CD4-positive, alpha-beta T cell treated with Interleukin-12 subunit alpha and Interleukin-12 subunit beta, for 1 hour (primary cell): ENCODE measurements at places on chromosomes 12 and 14.

DNA sequence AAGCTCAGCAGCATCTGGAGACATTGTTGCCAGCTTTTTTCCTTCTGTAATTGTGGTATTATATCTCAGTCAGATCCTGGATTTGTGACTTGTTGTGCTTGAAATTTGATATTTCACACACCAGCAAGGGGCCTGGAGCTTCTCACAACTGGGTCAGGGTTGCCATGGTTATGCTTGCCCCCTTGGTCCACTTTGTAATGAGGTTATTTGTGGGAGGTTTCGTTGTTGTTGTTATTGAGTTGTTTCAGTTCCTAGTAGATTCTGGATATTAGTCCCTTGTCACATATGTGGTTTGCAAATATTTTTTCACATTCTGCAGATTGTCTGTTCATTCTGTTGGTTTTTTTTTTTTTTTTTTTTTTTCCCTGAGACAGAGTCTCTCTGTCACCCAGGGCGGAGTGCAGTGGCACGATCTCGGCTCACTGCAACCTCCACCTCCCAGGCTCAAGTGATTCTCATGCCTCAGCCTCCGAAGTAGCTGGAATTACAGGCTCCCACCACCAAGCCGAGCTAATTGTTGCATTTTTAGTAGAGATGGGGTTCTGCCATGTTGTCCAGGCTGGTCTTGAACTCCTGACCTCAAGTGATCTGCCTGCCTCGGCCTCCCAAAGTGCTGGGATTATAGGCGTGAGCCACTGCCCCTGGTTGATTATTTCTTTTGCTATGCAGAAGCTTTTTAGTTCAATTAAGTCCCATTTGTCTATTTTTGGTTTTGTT lies 80.6 kb upstream of the ETV6 start:
- no peak for DNase-seq

DNA sequence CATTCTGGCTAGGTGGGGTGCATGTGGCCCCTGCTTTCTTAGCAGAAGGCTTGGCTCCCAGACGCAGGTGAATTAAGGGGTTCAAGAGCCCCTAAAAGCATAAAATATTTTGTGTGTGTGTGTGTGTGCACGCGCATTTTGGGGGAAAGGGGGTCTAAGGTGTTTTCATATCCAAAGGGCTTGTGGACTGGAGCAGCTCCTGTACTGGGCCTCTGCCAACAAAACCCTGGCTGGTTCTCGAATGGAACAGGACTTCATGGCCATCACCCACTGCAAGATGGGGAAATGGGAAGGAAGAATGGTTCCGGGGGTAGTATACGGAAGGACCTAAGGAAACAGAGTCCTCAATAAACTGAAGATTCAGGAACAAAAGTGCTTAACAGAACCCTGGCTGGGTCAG lies 3.9 kb upstream of the ATN1 start:
- no peak for DNase-seq

- DNase-seq, result no peak
Observed at GRCh38 chr12:41627476-41627875, 439.4 kb downstream of the PDZRN4 start.

DNA sequence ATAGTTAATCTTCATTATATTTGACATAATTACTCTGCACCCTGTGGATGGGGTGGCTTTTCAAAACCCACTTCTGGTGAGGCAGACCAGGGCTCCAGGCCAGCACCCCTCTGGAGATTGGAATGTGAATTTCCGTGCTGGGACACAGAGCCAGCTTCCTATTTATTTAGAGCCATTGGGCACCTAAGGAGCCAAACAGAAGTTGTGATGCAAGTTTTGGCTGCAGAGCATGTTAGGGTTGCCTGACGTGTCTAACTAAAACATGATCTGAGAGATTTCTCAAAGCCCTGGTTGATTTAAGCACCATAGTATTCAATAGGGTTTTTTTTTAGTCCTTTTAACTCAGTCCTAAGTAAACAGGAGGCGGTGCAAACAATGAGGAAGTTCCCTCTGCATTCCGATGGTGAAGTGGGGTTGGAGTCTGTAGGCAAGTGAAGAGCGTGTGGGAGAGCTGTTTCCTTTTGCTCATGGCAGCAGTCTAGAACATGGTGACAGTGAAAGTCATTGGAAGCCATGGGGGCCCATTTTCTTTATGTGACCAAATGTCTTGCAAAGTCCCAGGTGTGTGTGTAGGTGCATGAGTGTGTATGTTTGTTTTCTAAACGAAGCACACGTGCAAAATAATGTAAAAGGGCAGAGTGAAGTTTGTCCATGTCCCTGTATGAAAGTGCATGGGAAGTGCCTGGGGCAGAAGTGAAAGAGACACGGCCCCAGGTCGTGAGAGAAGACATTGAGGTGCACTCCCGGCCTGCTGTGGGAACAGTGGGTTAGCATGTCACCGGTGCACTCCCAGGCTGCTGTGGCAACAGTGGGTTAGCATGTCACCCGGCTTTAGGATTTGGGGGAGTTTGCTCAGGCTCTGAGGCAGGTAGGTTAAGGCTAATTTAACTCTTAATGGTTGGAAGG lies 117.7 kb downstream of the PRKCH start:
- peak; percentile 39 for DNase-seq

- DNase-seq, result no peak
Observed at GRCh38 chr12:50927356-50927755, 25.0 kb upstream of the HIGD1C start.

GRCh38 chr12:82910246-82910893 lies 223.7 kb downstream of the TMTC2 start:
- no peak for DNase-seq

GRCh38 chr12:12872139-12872933 lies 19.0 kb upstream of the GPRC5A start:
- DNase-seq, result no peak

DNA sequence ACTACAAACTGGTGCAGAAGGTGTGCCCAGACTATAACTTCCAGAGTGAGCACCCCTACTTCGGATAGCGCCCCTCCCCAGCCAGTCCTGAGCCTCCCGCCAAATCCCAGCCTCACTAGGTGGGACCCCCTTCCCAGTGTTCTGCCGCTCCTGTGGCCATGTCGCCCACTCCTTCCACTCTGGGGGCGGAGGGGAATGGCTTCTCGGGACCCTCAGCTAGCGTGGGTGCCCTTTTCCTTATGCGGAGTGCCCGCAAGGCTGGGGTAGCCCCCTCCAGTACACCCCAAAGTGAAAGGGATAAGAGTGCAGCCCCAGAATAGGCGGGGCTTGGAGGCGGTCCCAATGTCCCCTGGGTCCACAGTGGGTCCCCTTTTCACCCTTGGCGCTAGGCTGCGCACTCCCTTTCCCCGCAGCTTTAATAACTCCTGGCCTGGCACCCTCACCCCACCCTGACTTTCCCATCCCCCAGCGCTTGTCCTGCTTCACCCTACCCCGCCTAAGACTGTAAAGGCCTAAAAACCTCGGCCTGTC lies 3.8 kb upstream of the SHMT2 start:
- DNase-seq, result no peak

GRCh38 chr12:53572134-53572758 lies 53.9 kb downstream of the ATF7 start:
- peak; percentile 6 for DNase-seq
